ENCODE measurements at places on chromosomes 2 and 18. TPM values are rescaled to one million over a fixed set of nuclear protein-coding genes. Genes with fewer than 3 reads are reported as not detected.

APOB gene
- total RNA-seq, result not detected

DPY30 gene
- 108 TPM for total RNA-seq

LINC00305 gene
- total RNA-seq, result not detected

TMEM37 gene
- total RNA-seq, result 1.9 TPM

SLC16A14 gene
- 1.5 TPM for total RNA-seq

SIX3 gene
- 0.57 TPM for total RNA-seq

EFR3B gene
- total RNA-seq, result 16.8 TPM

RAB31 gene
- total RNA-seq, result 39.1 TPM

AP1S3 gene
- 25.2 TPM for total RNA-seq

FARP2 gene
- 27.2 TPM for total RNA-seq

POTEI gene
- 0.01 TPM for total RNA-seq

ASXL3 gene
- not detected for total RNA-seq

IHH gene
- total RNA-seq, result 0.21 TPM

CYS1 gene
- 0.99 TPM for total RNA-seq

UGT1A8 gene
- not detected for total RNA-seq

MREG gene
- 4.8 TPM for total RNA-seq

MMADHC gene
- 111 TPM for total RNA-seq

OXER1 gene
- total RNA-seq, result not detected

TTC27 gene
- 24.3 TPM for total RNA-seq

NYAP2 gene
- not detected for total RNA-seq

DSG4 gene
- total RNA-seq, result not detected

EFHD1 gene
- 1.6 TPM for total RNA-seq

CGREF1 gene
- 8.7 TPM for total RNA-seq

DSEL gene
- 0.44 TPM for total RNA-seq

PLCD4 gene
- 0.30 TPM for total RNA-seq
